Stimulated activated CD8-positive, alpha-beta memory T cell treated with anti-CD3 and anti-CD28 coated beads, Interleukin-2, amount 100 ng/mL, for 48 hours (primary cell): ENCODE measurements at places on chromosomes 6 and 20.
A peak's percentile ranks its signal among the peaks of the same experiment; 100 is the strongest.

DNA sequence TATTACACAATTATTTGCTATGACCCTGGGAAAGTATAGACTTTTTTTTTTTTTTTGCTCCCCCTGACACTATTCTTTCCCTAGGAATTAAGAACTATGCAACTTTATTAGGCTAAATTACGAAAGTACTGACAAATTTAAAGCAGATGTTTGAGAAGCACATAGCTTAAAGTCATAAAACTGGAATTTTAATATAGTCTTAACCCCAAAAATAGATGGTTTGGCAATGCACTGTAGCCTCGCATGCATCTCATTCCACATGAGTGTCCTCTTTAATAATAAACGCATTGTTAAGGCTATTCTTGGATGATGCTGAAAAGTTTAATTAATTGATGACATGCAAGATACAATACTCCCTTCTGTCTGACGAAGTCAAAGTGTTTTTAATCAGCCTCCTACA, 49.3 kb downstream of the TBC1D7 start:
- no peak for DNase-seq

GRCh38 chr20:35410613-35411012, 1.2 kb downstream of the UQCC1 start:
- no peak for DNase-seq

DNA sequence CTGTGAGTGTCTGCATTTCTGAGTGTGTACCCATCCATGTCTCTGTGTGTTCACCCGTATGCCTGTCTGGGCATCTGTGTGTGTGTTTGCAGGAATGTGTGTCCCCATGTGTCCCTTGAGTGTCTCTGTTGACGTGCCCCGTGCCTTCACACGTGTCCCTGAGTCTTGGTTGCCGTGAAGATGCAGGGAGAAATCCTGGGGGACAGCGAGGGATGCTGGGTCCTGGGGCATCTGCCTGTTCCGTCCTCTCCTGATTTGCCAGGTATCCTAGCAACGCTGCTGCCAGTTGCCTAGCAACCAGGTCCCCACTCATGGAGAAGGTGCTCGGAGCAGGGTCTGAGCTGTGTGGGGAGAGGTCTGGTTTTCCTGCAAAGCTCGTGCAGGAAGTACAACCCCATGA, 6.0 kb upstream of the LKAAEAR1 start:
- DNase-seq: no peak

GRCh38 chr6:86152546-86152945, 509.9 kb upstream of the SYNCRIP start:
- DNase-seq: no peak

GRCh38 chr6:125519367-125519766, 217.6 kb upstream of the HDDC2 start:
- no peak for DNase-seq

DNA sequence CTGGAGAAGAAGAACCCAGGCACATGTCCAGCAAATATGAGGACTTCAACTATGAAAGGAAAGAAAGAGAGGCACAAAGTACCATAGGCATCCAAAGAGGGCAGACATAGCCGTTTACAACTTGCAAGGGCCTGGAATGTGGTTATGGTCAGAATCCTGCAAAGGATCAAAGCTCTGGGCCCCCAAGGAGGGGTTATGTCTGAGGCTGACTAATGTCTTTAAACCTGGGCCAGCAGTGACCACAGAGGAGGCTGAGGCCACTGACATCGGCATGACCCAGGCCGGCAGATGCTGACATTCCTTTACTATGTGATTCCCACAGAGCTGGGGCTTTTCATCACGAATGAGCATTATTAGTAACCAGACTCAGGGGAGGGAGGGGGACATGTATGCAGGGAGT, 861.1 kb downstream of the DHX35 start:
- no peak for DNase-seq

DNA sequence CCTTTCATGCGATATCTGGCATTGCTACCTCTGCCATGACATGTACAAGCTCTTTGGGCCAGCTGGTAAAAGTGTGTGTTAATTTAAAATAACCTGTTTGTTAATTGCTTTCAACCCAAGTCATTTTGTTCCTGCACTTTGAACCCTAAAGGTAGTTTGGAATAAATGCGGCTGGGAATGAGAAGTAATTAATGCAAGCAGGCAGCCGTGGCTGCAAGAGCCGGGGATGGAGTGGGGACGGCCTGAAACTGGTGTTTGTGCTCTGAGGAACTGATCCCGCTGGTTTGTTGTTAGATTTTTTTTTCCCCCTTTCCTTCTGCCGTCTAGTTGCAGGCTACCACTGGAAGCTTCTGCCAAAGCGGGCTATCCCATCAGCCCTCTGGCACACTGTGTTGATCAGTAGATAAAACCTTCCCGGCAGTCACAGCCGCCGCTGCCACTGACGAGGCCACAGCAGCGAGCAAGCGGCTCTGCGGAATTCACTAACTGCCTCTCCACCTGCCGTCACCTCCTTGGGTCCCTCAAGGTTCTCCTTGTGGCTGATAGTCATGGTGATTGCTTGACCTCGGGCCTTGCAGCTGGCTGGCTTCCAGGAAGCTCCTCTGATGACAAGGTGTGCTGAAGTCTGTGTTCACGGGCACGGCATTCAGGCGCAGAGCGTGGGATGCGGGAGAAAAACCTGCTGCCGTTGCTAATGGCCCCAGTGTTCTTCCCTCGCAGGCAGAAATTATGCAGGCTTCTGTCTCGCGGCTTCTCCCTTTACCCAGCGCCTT, 315.9 kb downstream of the TFAP2A start:
- DNase-seq: no peak

GRCh38 chr6:101232961-101233360, 160.5 kb upstream of the GRIK2 start:
- no peak for DNase-seq

DNA sequence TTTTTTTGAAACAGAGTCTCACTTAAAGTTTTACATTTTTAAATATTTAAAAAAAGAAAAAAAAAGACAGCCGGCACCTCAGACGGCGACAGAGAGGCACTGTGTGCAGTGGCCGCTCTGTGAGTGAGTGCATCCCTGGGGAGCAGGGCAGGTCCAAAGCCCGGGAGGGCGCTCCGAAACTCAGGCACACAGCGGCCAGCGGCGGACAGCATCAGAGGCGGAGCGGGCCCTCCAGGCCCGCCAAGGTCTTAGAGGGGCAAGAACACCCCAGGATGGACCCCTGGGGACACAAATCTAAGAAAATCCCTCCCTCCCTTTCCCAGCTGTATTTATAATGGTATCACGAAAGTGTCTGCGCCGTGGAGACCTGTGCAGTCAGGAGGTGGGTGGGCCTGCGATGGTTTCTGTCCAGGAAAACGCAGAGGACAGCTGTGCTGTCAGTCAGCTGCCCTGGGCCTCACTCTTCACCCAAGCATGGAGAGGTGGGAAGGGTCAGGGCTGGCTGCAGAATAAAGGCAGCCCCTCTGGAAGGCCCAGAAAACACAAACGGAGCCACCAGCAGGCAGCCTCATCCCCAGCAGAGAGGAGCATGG, 43.8 kb downstream of the TAF4 start:
- DNase-seq: no peak

DNA sequence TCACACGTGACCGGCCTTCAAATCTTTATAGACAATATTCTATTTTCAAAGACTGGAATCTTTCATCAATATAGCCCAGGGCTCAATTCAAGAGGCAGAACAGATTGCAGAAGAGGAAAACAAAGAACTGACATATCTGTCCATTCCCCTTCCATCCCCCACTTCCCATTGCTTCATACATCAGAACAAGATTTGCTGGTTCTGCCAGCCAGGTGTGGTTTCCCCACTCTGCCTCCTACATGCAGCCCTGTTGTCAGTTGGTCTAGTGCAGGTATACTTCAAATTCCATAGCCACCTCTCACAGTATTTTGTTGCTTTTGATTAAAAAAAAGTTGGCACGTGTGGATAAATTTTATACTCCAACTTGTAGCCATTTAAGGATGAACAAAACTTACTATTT, 174.9 kb downstream of the CD109 start:
- DNase-seq: no peak

DNA sequence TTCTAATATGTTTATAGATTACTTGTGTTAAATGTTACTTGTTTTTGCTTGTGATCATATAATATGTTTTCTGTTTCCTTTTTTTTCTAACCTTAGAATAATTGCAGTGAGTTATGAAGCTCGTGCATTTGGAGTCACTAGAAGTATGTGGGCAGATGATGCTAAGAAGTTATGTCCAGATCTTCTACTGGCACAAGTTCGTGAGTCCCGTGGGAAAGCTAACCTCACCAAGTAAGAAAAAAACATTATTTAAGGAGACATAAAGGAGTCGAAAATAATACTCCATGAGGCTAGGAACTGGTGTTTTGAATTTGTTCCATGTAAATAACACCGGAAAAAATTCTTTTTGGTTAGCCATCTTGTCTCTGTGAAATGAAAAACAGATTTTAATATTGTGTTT, 6.9 kb downstream of the POLH start:
- no peak for DNase-seq

- DNase-seq: no peak
Measured at GRCh38 chr6:148846778-148847761, 100.2 kb downstream of the UST start.

DNA sequence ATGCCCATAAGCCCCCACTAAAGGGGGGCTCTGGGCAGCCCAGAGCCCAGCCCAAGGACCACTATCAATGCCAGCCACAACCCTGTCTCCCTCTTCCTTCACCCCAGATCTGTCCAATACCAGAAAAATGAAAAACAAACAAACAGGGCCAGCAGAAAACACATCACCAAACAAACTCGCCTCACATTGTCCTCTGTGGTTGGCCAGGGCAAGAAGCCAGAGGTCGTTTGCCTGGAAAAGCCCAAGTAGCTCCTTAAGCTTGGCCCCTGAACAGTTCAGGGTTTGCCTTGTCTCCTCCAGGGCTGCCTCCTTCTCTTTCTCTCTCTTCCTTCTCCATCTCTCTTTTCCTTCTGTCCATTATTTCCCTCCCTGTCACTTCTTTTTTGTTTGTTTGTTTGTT, 10.1 kb upstream of the SCUBE3 start:
- no peak for DNase-seq

DNA sequence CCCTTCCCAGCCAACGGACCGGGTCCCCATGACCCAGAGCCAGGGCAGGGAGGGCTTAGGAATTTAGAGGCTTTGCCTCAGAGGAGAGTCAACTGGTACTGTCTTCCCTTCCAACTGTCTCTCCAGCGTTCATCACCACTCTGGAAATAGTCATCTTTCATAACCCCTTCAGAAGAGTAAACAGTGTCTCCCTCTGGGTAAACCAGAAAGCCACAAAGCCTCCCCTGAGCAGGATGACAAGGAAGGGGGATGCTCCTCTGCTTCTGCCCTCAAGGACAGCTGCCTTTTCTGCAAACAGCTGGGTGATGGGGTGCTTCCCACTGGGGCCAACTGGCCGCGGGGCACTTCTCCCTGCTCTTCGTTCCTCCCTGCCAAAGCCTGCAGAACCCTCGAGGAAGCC, 90.1 kb downstream of the PSMG4 start:
- DNase-seq: no peak

DNA sequence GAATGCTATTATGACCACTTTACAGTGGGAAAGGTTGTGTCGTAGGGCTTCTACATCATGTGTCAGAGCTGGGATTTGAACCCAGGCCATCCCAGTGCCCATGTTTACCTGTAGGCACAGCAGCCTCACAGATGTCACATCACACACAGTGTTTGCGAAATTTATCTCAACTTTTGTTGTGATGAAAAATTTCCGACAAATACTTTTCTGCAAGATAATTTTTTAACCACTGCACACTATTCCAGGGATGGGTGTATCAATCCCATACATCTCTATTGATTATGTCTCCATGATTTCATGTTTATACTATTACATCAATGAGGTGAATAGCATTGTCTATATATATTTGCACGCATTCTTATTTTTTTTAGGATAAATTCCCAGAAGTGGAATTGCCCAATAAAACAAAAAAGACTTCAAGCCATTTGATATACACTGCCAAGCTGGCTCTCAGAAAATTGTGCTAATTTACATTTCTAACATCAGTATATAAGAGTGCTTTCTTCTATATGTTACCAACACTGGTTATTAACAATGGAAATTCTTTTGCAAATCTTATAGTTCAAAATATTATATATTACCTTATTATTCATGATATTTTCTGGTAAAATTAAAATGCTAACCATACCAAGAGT, 189.1 kb upstream of the ZNF217 start:
- no peak for DNase-seq

DNA sequence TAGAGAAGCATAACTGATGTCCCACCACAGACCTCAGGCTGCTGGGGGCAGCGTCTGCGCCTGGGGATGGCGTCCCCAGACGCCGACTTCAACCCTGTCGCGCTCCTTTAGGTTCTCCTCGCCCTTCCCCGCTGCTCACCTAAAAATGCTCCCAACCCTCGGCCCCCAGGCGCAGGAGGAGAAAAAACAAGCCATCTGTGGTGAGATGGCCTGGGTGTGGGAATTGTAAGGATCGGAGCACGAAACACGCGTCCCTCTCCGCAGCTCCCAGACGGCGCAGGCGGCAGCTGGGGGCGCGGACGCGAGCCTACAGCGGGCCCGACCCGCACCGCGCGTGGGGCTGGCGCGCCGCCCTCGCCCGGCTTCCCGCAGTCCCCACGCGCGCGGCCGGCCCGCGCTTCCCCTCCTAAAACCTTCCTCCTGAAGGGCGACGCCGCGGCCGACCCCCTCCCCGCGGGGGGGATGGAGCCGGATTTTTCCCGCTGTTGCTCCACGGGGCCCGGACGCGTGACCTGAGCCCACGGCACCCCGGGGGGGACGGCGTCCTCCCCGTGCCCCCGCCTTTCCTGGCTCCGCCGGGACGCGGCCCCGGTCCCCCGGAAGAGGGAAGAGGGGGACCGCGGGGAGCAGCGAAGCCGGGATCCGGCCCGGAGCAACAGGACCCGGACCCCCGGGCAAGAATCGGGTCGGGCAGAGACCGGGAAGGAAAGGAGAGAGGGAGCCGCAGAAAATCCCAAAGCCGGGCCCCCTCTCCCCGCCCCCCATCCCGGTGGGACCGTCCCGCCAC, 611 bp downstream of the EPB41L2 start:
- DNase-seq: peak; percentile 3

DNA sequence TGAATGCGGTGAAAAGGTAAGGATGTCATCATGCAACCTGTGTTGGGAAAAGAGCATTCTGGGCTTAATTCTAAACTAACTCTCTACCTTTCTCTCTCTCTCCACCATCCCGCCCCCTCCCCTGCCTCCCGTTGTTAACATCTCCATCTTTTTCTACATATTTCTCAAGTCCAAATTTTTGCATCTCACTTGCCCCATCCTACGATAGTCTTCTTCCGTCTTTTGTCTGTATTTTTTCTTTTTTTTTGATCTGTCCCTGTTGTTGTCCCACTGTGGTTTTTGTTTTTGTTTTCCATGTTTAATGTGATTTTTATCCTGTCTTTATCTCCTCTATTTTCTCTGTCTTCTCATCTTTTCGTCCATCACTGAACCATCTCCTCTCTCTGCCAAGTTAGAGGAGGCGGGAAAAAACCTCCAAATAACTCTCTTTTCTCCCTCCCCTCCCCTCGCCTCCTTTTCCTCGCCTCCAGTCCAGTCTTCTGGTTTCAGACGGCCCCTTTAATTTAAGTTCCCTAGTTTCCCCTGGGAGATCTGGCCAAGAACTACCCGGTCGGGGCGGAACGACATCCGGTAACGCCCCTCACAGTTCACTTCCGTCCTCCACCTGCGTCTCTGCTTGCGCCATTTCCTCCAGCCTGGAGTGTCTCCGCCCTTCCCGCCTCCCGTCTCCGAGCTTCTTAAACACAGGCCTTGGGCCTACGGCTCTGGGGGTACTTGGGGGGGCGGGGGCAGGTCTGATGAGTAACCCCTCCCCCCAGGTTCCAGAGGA, at the start of gene NFKBIL1:
Gene NFKBIL1 (plus strand): TSS at position 651 of the 769 bp plus-strand sequence. CDS start 87 bp downstream, at position 738.
- DNase-seq: peak; percentile 85
